ENCODE measurements at places on chromosomes 13 and 19.

DNA sequence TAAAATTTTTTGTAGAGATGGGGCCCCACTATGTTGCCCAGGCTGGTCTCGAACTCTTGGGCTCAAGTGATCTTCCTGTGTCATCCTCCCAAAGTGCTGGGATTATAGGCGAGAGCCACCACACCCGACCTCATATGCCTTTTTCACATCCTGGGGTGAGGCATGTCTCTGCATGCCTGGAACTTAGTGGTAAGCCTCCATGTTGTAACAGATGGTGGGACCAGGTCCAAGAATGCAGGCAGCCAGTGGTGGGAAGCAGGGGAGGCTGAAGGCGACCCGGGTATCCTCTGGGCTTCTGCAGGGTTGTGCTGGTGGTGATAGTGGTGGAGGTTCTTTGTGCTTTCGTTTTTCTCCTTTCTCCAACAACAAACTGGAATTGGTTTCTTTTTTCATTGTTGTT lies 30.1 kb upstream of the CCDC124 start:
- DNase-seq, result no peak

DNA sequence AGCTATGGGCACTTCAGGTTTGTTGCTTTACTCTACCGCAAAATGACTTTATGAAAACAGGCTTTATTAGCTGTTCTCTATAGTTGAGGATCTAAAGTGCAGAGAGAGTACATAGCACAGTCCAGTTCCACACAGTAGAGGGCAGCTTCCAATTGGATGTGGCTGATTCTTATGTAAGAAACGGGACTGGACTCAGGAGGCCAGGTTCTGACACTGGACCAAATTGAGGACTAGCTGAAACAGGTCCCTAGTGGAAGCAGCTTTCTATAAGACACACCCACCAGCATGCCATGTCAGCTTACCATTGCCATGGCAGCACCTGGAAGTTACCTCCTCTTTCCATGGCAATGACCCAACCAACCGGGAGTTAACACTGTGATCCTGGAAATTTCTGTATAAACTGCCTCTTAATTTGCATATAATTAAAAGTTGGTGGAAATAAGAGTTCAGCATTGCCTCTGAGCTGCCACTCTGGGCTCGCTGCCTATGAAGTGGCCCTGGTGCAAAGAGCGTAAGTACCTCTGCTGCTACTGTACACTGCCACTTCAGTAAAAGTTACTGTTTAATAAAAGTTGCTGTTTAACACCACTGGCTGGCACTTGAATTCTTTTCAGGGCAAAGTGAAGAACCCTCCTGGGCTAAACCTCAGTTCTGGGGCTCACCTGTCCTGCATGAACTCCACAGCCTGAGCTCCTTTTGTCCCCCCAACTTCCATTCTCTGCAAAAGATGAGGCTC lies 211.9 kb upstream of the SLC10A2 start:
- DNase-seq, result no peak

DNA sequence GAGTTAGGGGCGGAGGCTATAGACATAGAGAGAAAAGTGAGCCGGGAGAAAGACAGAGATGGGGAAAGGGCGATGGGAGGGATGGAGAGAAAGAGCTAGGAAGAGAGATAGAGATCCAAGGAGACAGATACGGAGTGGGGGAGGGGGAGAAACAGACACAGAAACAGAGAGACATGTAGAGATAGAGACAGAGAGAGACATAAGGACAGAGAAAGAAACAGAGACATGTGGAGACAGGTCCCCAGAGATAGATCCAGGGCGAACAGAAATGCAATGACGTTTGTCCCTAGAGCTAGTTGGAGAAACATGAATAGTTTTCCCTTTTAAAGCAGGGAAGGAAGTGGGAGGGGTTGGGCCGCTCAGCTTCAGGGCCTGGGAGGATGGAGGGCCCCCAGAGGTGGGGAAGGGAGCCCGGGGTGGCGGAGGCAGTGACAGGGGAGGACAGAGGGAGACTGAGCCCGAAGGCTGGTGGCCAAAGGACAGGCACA lies 4.6 kb downstream of the PPP1R14A start:
- DNase-seq, result no peak

- no peak for DNase-seq
These were observed 16.9 kb upstream of the SPIB start for GRCh38 chr19:50401605-50402450.

GRCh38 chr19:19109601-19110000 lies 28.7 kb downstream of the TMEM161A start:
- DNase-seq, result no peak

GRCh38 chr13:105971738-105972137 lies 563.7 kb downstream of the EFNB2 start:
- DNase-seq, result no peak

- no peak for DNase-seq
These were observed 63.1 kb downstream of the ZDHHC20 start for GRCh38 chr13:21395953-21396352.

DNA sequence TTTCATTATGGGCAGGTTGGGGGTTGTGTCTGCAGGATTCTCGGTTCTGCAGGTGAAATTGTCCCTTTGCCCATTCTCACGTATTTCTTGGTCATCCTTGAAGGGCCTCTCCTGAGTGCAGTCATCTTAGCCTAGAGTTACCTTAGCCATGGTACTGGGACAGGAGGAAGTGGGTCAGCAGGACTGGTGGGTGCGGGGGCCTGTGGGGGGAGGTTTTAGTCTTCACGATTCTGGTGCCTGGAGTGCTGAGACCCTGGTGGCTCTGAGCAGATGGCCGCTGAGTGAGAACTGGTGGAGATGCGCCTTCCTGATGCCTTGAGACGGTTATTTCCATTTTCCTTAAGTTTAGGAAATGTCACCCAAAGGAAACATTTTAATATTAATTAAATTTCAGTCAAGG lies 11.8 kb downstream of the COL4A2 start:
- no peak for DNase-seq

DNA sequence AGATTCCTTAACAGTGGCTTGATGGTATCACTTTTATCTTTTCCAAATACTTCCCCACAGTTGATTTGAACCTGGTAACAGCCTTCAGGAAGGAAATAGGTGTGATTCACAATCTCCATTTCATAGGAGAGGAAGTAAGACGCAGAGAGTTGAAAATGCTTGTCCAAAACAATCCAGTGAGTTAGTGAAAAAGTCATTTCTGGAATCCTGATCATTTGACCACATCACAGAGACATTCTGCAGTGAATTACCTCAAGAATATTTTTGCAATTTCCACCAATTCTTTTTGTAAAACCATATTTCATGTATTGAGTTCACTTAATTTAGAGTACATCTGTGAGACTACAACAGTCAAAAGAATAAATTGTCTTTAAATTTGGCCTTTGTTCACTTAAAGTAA lies 292.8 kb downstream of the DCLK1 start:
- no peak for DNase-seq

GRCh38 chr13:101265934-101266333 lies 150.4 kb downstream of the NALCN start:
- DNase-seq, result no peak

GRCh38 chr19:52206481-52206880 lies 16.6 kb downstream of the PPP2R1A start:
- no peak for DNase-seq

- DNase-seq, result no peak
These were observed 547.0 kb upstream of the SLITRK5 start for GRCh38 chr13:87123987-87124784.

DNA sequence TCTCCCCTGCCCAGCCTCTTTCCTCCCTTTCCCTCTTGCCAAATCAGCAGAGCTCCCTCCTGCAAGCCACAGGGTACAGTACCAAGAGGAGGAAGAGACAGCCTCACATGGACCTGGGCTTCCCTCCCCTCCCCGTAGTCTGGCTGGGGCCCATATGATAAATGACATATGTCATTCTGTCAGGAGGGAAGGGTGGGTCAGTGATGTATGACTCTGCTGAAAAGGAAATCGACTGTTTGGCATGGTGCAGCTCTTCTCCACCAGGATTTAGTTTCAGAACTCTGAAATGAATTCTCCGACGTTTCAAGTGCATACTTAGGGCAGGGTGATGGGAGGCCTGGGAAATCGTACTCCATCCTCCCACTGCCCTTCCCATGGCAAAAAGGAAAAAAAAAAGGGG lies 9.8 kb downstream of the TSHZ3 start:
- DNase-seq, result no peak

- no peak for DNase-seq
These were observed 2.7 kb upstream of the ZBTB7A start for GRCh38 chr19:4069331-4069959.

DNA sequence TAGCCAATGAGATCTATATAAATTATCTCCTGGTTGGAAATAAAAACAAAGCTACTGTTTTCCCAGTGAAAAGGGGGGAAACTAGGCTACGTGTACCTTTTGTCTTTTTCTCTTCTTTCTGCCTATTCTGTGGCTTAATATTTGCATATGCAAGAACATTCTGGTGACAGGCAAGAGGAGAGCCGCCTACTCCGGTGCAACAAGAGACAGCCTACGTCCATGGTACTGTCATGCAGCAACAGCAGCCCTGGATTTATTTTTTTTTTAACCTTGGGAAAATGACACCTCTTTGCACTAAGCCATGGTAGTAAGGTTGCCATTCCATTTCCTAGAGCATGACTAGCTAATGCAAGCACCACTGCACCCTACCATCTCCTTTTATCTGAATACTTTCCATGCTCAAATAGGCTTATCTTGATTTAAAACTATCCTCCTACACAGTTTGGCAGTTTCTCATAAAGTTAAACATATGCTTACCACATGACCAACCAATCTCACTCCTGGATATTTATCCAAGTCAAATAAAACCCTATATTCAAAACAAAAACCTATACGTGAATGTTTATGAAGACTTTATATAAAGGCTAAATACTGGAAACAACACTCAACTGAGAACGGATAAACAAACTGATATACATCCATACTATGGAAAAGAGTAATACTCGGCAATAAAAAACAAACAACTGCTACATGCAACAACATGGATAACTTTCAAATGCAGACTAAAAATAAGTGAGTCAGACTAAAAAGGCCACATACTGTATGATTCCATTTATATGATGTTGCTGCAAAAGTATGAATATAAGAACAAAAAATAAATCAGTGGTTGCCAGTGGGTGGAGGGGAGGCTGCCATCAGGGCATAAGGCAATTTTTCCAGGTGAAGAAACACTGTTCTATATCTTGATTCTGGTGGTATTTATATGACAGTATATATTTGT lies 17.3 kb downstream of the NUFIP1 start:
- no peak for DNase-seq

DNA sequence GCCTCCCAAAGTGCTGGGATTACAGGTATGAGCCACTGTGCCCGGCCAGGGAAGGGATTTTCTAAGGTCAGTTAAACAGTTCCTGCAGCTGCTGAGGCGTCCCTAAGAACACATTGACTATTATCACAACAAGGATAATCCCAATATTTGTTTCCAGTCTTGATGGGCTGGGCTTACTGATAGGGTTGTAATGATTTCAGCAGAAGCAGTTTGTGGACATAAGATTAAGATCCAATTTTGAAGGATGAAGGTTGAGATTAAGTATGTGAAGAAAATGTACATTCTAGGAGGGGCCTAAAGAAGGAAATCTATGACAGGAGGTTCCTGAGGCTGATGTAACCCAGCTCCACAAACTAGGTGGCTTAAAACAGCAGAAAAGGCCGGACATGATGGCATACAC lies 10.7 kb upstream of the CCDC124 start:
- DNase-seq, result no peak

DNA sequence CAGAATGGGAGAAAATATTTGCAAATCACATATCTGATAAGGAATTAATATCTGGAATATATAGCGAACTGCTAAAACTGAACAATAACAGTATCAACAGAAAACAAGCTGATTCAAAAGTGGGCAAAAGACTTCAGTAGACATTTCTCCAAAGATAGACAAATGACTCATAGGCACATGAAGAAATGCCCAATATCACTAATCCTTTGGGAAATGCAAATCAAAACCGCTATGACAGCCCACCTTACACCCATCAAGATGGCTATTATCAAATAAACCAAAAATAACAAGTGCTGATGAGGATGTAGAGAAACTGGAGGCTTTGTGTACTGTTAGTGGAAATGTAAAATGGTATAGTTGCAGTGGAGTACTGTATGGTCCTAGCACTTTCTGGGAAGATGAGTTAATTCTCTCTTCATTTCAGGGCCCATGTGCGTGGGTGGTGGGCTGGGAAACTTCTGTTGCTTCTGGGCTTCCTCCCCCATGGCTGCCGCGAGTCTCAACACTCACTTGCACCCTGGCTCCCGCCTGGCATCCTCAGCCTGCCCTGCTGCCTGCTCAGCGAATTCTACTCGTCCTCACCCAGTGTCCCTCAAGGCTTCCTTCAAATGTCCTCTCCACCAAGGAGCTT lies 12.4 kb upstream of the GJA3 start:
- no peak for DNase-seq

GRCh38 chr13:35866801-35867200 lies 264.4 kb downstream of the DCLK1 start:
- DNase-seq, result no peak

DNA sequence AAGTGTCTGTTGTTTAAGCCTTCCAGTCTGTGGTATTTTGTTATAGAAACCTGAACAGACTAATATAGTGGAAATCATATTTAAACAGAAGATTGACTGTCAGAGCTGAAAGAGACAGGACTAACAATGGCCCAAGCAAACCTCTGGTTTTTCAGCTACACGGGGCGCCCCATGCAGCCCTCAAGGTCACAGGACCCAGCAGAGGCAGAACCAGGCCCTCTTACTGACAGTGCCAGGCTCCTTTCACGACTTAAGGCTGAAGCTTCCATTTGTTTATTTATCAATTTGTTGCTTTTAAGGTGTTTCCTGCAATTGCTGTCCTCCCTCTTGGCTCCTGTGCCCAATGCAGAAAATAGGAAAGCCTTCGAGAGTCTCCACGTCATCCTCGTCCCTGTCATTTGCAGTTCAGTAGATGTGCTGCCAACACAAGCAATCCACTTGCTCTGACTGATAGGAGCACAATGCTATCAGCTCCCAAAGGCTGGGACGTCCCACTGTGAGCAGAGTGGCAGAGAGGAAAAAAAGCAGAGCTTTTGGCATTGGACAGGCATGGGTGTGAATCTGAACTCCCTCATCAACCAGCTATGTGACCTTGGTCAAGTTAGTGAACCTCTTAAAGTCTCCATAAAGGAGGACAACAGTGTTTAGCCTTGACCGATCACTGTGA lies 10.5 kb upstream of the SLC7A1 start:
- DNase-seq, result no peak

- DNase-seq, result no peak
These were observed 20.2 kb upstream of the PGLS start for GRCh38 chr19:17491287-17491686.

DNA sequence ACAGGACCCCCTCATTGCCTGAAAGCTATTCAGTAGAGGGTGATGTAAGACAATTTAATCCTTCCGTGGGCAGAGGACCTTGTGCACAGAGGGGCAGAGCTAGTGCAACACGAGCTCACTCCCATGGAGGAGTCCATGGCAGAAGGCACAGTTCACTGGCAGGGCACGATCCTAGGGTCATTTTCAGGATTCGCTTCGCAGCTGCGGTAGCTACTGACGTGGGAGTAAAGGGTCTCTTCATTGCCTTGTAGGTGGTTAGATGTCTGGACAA lies 207.8 kb downstream of the FOXO1 start:
- no peak for DNase-seq

- no peak for DNase-seq
These were observed 3.0 kb upstream of the HIPK4 start for GRCh38 chr19:40392894-40393517.

GRCh38 chr19:38690832-38691231 lies 43.4 kb downstream of the ACTN4 start:
- DNase-seq, result no peak

GRCh38 chr13:33401238-33401637 lies 115.7 kb upstream of the STARD13 start:
- DNase-seq, result no peak
